Left ventricle myocardium inferior (tissue), 1 donor: ENCODE measurements at places on chromosomes 7 and 10. TPM values are rescaled to one million over a fixed set of nuclear protein-coding genes. Genes with fewer than 3 reads are reported as not detected.

GRCh38 chr10:17316488-17317170 is 88.6 kb downstream of the VIM start:
- DNase-seq: no peak

DNA sequence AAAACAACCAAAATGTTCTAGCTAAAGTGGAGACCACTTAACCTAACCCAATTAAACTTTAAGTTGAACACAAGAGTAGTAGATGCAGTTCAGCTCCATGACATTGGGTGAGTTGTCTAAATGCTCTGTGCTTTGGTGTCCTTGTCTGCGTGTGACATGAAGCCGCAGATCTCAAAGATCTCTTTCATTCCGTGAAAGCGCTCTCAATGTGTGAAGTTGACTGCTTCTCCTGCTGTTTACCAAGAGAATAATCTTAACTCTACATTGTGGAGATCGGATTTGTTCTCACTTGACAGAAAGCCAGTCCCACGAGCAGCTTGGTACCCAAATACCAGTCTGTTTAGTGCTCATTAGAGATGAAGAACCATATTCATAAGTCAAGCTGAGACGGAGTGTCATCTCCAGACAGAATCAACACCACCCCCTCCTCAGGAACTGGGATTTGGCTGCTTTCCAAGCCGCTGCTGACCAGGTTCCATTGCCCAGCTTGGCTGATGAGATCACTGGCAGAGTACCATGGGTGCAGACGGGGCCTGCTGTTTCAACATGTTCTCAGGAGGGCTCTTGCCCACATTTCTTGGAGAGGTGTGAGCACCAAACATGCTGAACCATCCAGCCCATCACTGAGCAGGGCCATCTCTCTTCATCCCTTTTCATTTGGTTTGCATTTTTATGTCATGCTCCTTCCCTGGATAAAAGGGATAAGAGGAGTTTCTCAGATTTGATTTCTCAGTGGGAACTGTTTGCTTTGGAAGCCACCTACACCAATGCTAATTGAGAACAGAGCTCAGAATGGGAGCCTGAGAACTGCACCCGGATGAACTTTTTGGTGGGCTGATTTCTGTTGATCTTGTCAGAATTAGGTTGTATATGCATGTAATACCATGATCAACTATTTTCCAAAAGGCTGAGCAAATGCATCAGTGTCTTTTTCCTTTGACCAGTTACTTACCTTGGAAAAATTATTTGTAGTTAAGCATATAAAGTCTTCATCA is 95.8 kb upstream of the AGBL3 start:
- peak; percentile 42 for DNase-seq

GRCh38 chr7:1238931-1239802 is 6.5 kb downstream of the UNCX start:
- no peak for DNase-seq

GRCh38 chr7:46681865-46682503 is 760.9 kb upstream of the IGFBP3 start:
- DNase-seq: peak; percentile 49

GRCh38 chr10:116254422-116255155 is 18.4 kb downstream of the GFRA1 start:
- DNase-seq: no peak

- DNase-seq: no peak
Measured at GRCh38 chr10:96643920-96644319, 57.1 kb upstream of the TM9SF3 start.

The THAP5 gene
- 24.4 TPM for total RNA-seq

- DNase-seq: no peak
Measured at GRCh38 chr7:126657599-126658358, 595.0 kb downstream of the GRM8 start.

- DNase-seq: peak; percentile 69
Measured at GRCh38 chr7:22589641-22590201, 89.7 kb upstream of the STEAP1B start.

The GPR15LG gene
- not detected for total RNA-seq

The GRB10 gene
- total RNA-seq: 40.6 TPM

The CYP3A5 gene
- total RNA-seq: not detected

The GPER1 gene
- 3.0 TPM for total RNA-seq

DNA sequence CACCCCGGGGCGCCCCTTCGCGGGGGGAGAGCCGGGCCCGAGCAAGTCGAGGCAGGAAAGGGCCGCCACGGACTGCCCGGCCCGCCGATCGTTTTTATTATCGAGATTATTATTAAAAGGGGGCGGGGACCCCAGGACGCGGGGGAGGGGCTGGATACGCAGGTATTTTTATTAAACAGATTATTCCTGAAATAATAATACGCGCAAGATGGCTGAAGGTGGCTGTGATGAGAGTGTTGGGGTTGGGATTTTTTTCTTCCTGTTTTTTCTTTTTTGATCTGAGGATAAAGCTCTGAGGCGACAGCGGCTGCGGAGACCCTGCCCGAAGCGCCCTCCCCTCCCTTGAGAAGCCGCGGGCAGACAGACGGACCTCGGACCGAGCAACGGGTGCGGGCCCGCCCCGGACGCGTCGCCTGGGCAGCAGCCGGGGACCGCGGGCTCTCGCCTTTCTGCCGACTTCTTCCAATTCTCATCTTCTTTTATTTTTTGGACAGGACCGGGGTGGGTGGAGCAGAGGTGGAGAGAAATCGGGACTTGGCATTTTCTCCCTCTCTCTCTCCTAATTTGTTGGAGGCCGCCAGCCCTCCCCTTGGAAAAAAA is 1.4 kb upstream of the TRIM8 start:
- DNase-seq: peak; percentile 75

GRCh38 chr7:156907656-156908055 is 14.7 kb upstream of the LMBR1 start:
- no peak for DNase-seq

The ARHGEF35 gene
- 0.38 TPM for total RNA-seq

DNA sequence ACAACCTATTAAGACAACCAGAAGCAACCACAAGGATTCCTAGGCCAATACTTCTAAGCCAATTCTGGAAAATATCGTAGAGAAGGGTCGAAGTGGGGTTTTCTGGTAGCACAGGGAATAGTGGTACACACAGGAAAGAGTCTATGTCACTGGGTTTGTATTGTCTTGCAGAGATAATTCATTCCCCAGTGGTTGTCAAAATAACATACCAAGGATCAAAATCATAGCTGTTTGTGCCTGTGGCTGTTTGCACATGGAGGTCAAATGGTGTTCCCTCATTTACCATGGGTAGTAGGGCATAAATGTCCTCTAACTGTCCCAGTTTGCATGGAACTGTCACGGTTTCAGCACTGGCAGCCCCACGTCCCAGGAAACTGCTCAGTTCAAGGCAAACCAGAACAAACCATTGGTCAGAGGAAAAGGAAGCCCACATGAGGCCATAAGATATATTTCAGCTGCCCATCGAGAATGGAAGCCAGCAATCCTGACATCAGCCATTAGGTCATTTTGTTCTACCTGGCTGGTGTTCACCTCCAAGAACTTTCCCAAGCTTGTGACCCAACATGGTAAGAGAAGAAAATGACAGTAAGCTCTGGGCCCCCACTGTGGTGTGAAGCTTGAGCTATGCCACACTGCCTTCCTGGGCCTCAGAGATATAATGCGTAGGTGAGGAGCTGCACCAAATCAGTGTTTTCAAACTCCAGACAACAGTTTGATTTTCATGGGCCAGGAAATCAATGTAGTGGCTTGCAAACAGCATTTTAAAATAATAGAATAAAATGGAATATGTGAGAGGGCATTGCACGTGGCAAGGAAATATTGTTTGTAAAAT is 53.9 kb upstream of the NFE2L3 start:
- DNase-seq: no peak

GRCh38 chr7:47422611-47423010 is 159.3 kb downstream of the TNS3 start:
- DNase-seq: no peak

DNA sequence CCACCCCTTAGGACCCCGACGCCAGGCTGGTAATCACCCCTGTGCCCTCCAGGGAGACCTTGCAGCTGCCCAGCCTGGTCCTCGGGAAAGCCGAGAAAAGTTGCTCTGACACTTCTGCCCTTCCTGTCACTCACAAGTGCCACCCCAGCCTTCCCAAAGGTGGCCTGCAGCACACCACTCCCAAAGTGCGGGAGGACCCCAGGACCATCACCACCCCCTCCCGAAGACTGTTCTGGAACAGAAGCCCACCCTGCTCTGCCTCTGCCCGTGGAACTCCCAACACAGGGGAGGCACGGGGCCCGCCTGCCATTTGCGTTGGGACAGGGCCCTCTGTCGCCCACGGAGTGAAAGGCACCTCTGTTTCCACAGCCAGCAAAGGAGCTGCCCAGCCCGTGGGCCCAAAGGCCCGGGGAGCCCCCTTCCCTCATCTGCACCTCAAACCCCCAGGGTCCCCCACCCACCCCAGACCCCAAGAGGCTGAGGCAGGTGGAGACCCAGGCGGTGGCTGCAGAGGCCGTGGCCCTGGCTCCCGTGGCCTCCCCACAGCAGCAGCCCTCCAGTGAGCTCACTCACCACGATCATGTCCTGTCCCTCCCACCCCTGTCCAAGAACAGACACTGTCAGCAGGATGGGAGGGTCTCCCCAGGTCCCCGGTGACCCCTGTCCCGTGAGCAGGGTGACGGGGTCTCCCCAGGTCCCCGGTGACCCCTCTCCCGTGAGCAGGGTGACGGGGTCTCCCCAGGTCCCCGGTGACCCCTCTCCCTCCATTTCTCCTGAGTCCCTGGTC is 47.8 kb upstream of the PPP2R2D start:
- DNase-seq: no peak

GRCh38 chr7:120395526-120396019 is 122.6 kb downstream of the KCND2 start:
- no peak for DNase-seq

DNA sequence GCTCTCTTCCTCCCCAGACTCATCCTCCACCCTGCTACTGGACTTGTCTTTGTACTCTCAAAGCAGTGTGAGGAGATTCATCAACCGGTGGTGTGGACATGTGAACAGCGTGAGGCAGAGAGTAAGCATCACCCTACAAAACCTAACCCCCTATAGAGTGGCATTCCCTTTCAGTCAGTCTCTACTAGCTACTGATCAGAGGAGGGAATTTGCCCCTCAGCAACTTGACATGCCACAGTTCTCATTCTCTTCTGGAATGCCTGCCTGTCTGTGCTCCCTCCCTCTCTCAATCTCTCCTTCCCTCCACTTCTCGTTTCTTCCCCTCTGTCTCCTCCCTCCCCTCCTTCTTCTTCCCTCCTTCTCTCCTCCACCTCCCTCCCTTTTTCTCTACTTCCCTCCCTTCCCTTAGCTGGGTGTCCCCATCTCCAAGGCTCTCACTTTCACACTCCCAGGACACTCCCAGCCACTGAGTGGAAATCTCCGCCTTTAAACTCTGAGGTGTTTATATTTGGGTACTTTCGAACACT is 24.6 kb downstream of the H2AZ2 start:
- no peak for DNase-seq

The GARIN1A gene
- total RNA-seq: 1.6 TPM

GRCh38 chr10:79445161-79445976 is at the start of gene ZCCHC24:
Gene ZCCHC24 (minus strand): TSS chr10:79445624. CDS start chr10:79445440, 184 bp downstream.
- peak; percentile 99 for DNase-seq

DNA sequence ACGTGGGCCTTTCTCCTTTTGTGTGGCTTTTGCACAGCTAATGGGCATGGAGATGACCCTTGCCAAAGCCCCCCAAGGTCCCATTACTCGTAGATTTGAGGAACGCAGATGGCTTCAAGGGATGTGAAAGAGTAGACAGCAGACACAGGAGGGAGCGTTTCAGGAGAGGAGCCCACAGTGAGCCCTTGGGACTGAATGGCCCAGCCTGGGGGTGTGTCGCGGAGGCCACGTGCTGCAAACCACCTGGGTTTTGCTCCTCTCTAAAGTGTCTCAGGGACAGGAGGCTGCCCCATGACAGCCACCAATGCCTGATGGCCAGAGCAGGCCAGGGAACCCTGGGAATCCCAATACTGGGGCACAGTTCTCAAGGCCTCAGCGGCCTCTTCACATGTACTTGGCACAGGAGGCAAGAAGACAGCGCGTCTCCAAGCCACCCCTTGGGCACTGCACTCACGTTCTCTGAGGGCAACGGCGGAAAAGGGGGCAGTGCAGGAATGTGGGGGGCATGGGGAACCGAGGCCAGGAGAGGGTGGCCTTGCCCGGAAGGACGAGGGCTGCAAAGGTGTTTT is 185.2 kb downstream of the WDR37 start:
- DNase-seq: no peak

- no peak for DNase-seq
Measured at GRCh38 chr7:2698581-2699288, 10.7 kb downstream of the AMZ1 start.

The CCL24 gene
- total RNA-seq: not detected

The SPDYE5 gene
- total RNA-seq: not detected

The PRRT4 gene
- 1.6 TPM for total RNA-seq

The FAM170B gene
- not detected for total RNA-seq

- DNase-seq: no peak
Measured at GRCh38 chr10:13983035-13983434, 347.7 kb downstream of the FRMD4A start.

GRCh38 chr10:16699435-16700057 is 117.7 kb downstream of the RSU1 start:
- no peak for DNase-seq

- DNase-seq: no peak
Measured at GRCh38 chr10:43197834-43198681, 59.8 kb downstream of the CSGALNACT2 start.

DNA sequence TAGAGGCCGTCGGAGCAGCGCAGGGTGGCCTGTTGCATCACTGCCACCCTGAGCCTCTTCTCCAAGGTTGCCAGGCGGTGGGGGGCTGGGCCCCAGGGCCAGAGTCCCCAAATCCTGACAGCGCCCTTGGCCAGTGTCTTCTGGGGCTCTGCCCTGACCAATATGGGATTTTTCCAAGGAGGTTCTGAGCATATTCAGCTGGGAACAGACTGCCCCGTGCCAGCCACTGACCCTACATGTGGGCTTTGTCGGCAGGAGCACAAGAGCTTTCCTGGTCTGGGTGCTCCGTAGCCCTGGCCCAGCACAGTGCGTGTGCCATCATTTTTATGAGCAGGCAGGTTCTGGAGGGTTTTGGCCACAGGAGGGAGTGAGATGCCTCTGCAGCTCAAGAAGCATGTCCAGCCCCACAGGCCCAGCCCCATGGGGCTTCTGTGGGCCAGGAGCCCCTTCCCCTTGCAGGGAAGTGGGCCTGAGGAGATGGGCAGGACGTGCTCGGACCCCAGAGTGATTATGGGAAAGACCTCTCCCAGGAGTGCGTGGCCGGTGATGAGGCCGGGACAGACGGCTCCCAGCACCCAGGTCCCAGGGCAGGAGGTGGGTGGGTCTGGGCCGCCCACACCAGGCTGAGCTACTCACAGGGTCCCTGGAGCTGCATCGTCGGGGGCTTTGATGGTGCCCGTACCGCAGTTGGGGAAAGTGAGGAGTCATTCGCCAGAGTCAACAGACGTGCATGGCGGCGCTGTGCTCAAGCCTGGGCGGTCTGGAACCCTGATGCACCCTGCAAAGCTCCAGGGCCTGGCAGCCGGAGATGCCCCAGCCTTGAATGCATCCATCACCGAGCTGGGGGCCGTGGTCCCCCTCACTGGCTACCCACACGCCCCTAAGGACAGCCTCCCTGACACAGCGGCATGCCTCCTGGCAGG is 66.6 kb downstream of the PWWP2B start:
- DNase-seq: no peak

The DNAJB12 gene
- total RNA-seq: 25.6 TPM

The STAG3 gene
- 0.74 TPM for total RNA-seq
